ENCODE measurements at places on chromosomes 11 and 22.
A peak's percentile ranks its signal among the peaks of the same experiment; 100 is the strongest.

DNA sequence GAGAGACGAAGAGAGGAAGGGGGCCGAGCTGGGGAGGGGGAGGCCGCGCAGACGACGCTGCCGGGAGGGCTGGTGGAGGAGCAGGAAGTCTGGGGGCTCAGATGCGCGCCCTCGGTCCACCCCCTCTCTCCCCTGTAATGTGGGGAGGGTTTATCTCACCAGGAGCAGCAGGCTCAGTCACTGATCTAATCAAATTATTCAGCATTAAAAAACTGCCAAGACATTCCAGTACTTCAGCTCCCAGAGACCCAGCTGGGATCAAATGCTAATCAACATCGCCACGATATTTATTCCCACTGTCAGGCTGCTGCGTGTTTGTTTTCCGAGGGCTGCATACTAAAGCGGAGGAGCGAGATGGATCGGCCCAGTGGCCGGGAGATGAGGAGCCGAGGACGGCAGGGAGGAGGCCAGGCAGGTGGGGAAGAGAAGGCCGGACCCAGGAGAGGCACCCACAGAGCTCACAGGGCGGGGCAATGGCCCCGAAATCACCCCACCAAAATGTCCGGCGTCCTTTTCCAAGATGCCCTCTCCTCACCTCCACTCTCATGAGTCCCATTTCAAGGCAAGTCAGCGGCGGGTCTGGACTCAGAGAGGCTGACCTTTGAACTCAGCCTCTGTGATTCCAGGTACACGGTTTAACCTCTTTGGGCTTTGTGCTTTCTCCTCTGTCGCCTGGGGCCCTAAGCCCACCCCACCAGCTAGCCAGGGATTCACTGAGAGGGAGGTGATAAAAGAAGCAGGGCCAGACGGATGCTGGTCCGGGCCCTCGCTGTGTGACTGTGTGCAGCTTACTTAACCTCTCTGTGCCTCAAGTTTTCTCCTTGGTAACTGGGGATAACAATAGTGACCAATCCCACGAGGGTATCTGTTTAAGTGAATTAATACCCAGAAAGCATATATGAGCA lies 502.1 kb downstream of the MN1 start:
- DNase-seq = no peak

- no peak for DNase-seq
These were observed 494.0 kb upstream of the FAT3 start for GRCh38 chr11:91730620-91731019.

GRCh38 chr11:57430952-57431351 lies 4.0 kb upstream of the SLC43A3 start:
- DNase-seq = no peak

DNA sequence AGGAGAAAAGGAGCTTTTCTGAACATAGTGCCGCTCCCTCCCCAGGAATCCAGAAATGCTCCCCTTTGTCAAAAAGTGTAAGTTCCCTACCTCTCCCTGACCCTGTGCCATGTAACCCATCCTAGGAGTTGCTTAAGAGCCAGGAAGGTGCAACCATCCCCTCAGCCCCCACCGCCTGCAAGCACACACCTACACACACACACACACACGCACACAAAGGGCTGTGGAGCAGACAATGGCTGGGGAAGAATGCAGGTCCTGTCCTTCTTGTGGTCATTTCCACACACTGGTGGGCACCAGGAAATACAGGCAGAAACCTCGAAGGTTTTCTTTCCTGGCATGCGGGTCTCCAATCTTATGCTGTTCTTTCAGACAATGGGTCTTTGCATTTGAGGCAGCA lies 1.2 kb downstream of the P2RX3 start:
- DNase-seq = no peak

DNA sequence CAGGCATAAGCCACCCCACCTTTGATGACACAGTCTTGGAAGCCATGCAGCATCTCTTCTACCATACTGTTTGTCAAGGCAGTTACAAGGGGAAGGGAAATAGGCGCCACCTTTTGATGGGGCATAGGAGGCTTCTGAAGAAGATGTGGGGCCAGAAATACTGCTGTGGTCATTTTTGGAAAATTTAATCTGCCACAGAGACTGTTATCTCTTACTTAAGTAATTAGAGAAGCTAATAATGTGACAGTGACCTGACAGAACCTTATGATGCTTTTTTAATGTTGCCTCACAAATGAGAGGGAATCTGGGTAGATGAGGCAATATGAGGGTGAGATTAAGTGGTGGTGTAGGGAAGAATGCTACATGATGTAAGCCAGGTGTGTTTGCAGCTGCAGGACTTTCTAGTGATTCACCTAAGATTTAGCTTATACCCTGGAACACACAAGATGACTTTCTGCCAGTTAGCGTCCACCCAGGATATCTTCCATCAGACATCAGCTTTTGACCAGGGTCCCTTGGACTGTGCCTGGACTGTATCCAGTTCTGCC lies 34.3 kb upstream of the ADORA2A start:
- no peak for DNase-seq

GRCh38 chr11:112247201-112247600 lies 13.5 kb downstream of the PLET1 start:
- DNase-seq = no peak

- DNase-seq = no peak
These were observed 17.9 kb upstream of the HTR3A start for GRCh38 chr11:113956986-113957385.

GRCh38 chr11:102560555-102561011 lies 30.0 kb upstream of the MMP7 start:
- DNase-seq = no peak

DNA sequence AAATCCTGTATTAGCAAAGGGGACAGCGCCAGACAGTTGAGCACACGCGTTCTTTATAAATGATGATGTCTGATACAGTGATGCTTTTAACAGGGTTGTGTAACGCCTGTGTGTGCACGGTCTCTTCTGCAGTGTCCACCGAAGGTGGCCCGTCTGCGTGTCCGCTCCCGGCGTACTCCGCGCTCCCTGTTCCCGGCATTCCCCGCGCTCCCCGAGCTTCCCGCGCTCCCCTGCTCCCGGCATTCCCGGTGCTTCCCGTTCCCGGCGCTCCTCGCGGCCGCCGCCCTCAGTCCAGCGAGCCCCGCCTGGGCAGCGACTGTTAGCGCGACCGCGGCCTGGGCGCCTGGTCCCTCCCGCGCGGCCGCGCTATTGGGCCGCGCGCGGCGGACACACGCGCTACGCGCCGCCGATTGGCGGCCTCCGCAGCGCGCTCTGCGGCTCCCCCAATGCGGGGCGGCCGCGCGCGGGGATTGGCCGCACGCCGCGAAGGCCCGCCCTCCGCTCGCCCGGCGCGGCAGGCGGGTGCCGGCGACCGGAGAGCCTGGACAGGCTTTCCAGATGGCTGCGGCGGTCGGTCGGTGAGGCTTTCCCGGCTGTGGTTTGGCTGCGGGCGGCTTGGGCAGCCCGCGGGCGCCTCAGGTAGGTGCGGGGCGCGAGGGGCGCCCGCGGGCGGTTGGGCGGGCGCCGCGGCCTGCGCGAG lies at the start of gene DGCR8:
DGCR8 (plus strand) TSS at position 497 of the 700 bp plus-strand sequence. CDS start 5,723 bp downstream, outside the sequence.
- DNase-seq = peak; percentile 85

DNA sequence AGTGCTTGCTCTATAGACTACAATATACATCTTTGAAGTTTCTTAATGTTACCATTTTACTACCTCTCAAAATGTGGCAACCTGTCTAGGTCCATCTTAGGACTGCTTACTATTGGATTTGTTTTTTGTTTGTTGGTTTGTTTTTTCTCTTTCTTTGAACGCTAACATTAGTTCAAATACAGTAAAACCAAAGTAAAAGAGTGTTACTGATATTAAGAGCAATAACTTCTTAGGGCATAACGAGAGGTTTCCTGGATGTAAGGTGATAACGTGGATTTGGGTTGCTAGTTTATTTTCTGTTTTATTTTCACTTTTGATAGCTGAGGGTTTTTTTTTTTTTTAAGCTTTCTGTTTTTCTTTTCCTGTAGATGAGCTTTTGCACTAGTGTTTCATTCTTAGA lies 43.6 kb downstream of the TMEM135 start:
- no peak for DNase-seq

DNA sequence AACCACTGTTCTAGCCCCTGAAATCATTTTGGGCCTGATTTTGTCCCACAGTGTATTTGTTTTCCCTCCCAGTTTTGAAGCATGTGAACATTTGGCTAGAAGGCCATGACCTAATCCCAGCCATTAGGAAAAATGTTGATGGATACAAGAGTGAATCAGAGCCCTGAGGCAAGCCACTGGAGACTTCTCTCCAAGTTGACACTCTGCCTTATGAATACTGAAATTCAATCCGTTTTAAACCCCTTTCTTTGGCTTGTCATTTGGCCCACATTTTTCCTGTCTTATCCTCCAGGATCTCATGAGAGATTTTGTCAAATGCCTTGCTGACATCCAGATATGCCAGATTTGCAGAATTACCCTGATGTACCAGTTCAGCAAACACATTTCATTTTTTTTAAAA lies 158.8 kb downstream of the FAT3 start:
- DNase-seq = no peak

DNA sequence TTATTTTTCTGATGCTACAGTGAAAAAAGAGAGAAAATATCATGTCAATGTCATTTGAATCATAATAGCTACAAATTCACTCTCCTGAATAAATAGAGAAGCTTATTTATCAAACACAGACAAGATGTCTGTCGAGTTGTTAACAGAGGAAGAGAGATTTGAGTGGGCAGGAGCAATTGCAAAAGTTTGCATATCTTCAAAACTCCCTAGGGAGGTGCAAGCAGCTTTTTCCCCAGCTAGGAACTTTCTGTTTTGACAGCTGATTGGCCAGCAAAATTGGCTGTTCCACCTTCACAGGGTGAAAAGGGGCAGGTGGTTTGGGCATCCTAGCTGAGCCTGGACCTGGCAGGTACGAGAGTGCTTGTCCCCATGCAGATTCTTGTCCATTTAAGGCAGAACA lies 98.2 kb downstream of the NTM start:
- DNase-seq = no peak

GRCh38 chr22:39453765-39454378 lies 2.9 kb upstream of the MGAT3 start:
- DNase-seq = no peak

GRCh38 chr11:35804451-35805040 lies 139.3 kb upstream of the LDLRAD3 start:
- DNase-seq = no peak

DNA sequence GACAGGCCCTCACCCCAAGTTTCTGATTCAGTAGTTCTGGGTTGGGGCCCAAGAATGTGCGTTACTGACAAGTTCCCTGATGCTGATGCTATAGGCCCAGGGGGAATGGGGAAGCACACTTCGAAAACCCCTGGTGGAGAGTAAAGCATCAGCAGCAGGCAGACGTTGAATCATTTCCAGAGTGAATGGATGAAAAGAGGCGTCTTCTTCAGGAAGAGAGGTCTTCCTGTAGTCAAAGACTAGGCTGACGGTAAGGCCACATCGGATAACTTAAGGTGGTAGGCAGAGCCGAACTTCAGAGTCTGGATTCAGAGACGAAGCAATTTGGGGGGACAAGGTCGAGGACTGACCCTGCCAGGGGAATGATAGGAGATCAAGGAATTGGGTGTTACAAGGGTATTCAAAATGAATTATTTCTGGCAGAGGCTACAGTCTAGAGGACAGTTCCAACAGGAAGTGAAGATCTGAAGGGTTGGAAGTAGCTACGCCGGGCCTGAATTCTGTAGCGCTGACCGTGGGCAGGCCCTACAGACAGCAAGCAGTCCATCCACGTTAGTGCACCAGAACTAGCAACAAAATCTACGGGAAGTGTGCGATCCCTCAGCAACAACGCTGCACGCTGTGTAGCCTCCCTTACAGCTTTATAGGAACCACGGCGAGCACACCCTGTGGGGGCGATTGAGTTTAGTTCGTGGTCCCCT lies 862 bp upstream of the CENATAC start:
- peak; percentile 17 for DNase-seq

- DNase-seq = no peak
These were observed 89.3 kb downstream of the NAT10 start for GRCh38 chr11:34194576-34195335.

- DNase-seq = no peak
These were observed 80.5 kb downstream of the PGR start for GRCh38 chr11:101049123-101049522.

DNA sequence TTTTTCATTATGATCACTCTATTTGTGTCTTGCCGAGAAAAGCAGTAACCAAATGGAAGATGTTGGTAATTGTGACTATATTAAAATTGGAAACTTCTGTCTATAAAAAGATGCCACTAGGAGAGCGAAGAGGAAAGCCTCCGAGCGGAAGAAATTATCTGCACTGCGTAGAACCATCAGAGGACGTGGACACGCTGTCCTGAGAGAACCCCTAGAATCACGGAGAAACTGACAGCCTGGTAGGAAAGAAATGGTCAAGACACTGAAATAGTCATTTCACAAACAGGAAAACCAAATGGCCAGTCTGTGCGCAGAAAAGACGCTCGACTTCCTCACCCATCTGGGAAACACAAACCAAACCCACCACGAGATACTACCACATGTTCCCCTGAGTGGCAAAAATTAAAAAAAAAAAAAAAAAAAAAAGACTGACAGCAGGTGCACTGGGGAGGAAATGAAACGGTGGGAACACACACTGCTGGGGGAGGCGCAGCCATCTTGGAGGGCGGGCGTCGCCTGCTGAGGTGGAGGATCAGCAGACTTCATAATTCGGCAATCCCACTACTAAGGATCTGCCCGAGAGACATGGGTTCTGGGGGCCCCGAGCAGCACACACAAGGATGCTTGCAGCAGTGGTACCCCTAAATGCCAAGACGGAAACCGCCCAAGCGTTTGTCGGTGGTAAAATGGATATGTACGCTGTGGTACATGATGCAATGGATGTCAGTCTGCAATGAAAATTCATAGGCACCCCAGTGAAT lies 21.3 kb downstream of the IFITM10 start:
- DNase-seq = no peak

GRCh38 chr11:119236891-119237290 lies 30.8 kb downstream of the CBL start:
- no peak for DNase-seq

DNA sequence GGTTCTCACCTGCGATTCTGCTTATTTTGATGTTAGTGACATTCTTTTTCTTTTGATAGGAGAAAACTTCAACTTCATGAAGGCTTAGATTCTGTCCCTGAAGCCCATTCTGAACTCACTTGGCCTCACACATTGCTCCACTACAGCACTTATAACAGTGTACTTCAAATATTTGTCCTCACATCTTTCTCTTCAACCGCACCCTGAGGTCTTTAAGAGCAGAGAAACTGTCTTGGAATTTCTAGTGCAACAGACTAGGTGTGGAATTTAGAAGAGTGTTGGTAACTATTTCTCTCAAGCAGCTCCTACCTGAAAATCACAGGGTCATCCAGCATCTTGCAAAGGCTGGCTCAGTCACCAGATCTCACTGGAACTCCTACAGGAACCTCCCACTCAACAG lies 7.8 kb downstream of the MRGPRX3 start:
- DNase-seq = no peak
